ENCODE measurements at places on chromosomes 2 and 18.
A peak's percentile ranks its signal among the peaks of the same experiment; 100 is the strongest.

GRCh38 chr18:50027996-50028395 lies 167.0 kb downstream of the MYO5B start:
- no peak for DNase-seq

DNA sequence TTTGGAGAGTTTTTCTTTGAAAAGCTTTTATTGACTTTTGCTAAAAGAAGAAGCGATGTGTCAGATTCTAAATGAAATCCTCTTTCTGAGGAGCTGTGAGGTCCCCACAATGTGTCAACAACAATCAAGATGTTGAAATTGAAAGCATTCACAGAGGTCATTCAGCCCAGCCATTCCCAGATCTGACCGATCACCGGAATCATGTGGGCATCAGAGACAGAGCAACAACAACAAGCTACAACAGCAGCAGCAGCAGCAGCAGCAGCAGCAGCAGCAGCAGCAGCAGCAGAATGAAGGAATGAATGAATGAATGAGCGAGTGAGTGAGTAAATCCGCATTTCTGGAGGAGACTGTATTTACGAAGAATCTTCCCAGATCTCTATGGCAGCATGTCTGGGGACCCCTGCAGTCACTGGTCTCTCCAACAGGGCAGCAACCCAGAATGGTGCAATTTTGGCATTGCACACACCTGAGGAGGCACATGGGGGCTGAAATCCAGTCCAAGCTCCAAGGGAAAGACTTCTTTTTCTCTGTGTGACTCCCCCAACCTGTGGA lies 299.0 kb downstream of the MYCN start:
- DNase-seq = no peak

GRCh38 chr2:23503682-23504081 lies 118.7 kb downstream of the KLHL29 start:
- DNase-seq = no peak

DNA sequence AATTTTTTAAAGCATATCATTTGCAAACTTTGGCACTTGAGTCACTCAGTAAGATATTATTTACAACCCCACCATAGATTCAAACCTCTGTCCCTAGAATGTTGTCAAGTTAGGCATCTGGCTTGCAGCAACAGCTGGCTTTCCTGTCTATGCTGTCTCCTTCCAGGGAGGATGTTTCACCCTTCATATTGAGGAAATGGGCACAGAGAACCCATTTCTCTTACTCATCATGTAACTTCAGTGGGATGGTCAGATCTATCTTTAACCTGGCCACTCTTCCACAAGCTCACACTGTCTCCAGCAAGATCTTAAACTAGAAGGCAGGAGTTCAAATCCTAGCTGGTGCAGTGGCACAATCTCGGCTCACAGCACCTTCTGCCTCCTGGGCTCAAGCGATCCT lies 15.8 kb downstream of the LCT start:
- DNase-seq = no peak

- no peak for DNase-seq
These were observed 215.2 kb downstream of the MCFD2 start for GRCh38 chr2:46700435-46700834.

GRCh38 chr18:62128157-62128556 lies 58.7 kb downstream of the PIGN start:
- no peak for DNase-seq

- no peak for DNase-seq
These were observed 2.9 kb downstream of the MEX3C start for GRCh38 chr18:51194604-51195003.

- DNase-seq = no peak
These were observed 146.2 kb upstream of the AGAP1 start for GRCh38 chr2:235347691-235348090.

DNA sequence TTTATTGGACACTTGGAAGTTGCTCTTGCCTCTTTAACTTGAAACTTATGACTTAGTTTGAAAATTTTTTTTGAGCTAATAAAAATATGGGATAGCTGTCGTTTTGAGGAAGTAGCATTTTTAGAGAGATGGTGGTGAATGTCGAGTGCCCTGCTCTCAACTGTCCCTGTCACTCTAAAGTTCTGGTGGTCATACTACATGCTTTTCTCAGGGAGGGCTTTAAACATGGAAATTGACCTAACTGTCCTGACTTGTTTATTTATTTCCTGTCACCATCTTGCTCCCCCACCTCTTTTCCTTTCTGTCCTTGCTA lies 16.0 kb downstream of the CEP192 start:
- DNase-seq = no peak

DNA sequence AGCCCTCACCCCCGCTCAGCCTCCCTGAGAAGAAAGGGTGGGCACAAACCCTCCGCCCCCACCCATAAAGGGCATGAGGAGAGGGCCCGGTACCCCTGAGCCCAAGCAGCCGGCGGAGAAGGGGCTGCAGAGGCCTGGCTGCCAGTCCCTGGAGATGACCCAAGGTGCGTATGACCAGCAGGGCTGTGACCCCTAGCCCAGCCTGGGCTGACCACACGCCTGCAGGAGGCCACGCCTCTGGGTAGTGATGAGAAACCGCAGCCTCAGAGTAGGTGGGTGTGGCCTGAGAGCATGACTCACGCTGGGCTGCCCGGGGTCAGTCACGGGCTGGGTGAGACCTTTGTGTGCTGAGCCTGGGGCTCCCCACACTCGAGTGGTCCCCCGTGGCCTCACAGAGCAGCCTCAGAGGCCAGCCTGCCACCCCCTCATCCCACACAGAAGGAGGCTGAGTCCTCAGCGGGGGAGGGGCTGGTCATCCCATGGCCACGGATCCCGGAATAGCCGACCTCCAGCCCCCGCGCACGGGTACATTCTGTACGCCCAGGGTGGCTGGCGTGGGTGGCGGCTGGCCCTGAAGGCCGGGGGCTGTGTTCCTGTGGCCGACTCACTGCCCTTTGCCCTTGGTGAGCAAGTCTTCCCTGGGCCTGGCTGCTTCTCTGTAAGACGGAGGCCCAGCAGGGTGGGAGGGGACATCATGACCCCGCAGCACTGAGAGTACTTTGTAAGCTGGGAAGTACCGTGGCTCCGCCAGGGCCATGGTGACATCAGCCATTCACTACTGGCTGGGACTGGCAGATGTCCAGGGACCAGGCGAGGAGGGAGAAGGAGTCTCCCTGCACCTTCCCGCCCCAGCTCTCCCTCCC lies 110.8 kb upstream of the OTOS start:
- DNase-seq = no peak

DNA sequence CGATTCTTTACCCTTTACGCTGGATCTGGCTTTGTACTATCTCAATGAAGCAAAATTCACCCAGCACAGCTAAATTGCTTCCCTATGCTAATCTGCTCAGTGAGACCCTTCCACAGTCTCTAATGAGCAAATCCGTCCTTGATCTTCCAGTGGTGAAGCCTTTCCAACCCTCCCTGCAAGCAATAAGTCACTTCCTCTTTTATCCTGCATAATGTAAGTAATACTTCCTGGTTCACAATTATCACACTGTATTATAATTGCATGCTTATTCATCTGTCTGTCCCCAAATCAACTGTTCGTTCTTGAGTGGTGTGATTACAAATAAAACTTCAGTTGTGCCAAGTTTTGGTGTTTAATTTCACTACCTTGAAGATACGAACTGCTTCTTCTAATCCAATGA lies 404.0 kb downstream of the ADCYAP1 start:
- DNase-seq = no peak

GRCh38 chr2:42939411-42940206 lies 147.2 kb upstream of the HAAO start:
- no peak for DNase-seq

GRCh38 chr18:8231316-8231715 lies 377.9 kb upstream of the RAB12 start:
- no peak for DNase-seq

DNA sequence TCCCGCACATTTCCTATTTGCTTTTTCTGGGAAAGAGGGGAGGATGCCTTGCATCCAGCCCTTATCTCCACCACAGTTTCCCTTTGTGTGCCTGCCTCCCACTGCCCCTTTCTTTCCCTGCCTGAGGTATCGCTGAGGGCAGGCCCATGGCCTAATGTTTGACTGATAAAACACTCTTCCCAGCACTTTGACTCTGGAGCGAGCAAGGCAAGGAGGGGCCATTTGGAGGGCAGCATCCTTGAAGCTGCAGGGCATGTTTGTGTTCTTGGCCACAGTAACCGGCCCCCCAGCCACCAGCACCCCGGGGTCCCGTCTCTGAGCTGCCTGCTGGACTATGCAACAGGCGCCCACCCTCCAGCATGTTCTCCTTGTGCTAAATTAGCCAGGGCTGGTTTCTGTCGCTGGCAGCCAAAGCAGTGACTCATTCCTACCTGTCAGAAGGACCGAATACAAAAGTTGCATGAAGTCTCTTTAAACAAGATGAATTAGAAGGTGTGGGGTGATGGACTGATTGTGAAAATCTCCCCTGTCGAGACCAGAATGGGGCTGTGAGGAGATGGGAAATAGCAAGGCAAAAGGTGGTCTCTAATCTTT lies 50.7 kb downstream of the BCL2L11 start:
- DNase-seq = no peak

DNA sequence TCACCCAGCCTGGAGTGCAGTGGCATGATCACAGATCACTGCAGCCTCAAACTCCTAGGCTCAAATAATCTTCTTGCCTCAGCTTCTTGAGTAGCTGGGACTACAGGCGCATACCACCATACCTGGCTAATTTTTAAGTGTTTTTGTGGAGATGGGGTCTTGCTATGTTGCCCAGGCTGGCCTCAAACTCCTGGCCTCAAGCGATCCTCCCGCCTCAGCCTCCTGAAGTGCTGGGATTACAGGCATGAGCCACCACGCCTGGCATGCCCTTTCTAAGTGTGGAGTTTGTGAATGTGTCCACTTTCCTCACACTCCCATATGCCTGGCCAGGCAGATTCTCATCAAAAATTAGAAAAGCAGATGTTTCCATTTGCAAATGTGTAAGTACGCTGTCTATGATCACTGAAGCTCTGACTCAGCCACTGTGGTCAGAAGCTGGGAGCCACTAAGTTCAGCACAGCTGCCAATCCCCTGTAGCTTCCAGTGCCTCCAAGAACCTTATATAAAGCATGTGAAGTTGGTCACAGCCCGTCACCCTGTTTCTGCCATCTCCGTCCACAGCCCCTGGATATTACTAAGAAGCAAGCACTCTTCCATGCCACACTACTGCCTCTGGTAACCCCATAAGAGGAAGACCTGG lies 155.4 kb downstream of the FAM210A start:
- DNase-seq = no peak

DNA sequence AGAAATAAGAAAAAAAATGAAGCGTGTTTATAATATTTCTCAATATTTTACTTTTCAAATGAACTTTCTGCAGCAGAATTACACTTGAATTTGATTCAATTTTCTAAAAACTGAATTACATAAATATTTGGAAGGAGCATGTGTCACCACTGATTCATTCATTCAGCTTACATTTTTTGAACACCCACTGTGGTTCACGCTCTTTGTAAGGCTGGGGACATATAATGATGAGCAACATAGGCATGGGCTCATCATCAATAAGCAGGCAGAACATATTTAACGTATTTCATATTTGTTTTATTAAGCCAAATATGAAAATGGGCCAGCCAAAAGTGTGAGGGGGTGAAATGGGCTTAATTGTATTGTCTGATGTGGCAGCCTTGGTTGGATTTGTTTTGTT lies 209.1 kb downstream of the CTNNA2 start:
- DNase-seq = no peak

DNA sequence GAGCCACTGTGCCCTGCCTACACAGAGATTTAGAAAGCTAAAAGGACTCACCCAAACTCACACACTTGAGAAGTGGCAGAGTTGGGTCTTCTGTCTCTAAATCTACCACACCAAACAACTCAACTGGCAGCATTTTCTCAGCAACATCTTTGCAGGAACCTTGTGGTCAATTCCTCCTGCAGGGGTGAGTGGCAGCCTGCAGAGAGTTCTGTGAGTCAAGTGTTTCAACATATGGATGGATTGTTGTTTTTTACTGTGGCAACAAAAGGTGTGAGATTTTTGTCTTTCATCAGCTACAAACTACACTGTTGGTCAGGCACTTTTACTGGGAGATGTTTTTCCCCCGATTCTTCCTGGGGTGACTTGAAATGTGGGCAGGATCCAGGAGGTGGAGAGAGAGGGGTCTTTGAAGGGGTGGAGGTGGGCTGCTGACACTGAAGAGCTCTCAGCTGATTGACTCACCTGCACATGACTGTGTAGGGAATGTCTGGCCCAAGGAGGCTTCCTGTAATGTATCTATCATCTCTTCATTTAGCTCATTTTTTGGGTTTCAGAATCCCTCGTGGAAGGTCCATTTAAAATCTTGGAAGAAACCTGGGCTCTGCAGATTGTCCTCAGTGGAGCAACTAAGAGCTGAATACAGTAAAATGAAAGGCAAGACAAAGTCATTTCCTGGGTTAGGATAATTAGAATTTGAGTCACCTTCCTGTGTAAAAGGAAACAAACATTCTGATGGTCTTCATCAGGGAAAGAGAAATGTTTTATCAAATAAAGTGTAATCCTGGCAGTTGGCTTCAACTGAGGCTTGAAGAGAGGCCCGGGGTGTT lies 98.6 kb downstream of the MSH2 start:
- no peak for DNase-seq

- no peak for DNase-seq
These were observed 477.6 kb upstream of the KLHL29 start for GRCh38 chr2:22907330-22907729.

DNA sequence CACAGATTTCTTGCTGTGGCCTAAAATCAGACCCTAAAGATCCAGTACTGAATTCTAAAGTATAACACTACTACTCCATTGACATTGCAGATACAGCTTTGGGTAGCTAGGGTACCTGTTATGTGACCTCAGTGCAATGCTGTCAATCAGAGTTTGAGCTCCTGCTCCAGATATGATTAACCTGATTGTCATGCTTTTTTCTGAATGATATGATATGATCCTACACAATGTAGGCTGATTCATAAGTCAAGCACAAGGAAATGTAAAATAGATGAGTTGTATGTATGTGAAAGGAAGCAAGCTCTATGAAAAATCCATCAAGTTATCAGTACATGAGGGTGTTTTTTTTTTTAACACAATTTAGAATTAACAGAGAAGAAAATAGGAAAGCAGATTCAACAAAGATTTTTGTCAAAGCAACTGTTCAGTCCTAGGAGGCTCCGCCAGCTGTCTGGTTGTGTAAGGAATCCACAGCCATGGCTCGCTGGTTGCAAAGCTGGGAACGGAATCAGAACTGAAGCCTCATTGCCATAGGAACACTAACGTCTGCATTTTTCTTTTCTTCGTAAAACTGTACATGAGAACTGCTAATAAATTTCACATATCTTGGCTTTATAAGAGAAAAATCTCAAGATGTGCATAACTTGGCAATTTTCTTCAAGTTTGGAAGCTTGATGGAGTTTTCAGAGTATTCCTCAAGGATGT lies 52.9 kb downstream of the NR4A2 start:
- no peak for DNase-seq

GRCh38 chr2:197145471-197146056 lies 165.0 kb downstream of the ANKRD44 start:
- peak; percentile 7 for DNase-seq

DNA sequence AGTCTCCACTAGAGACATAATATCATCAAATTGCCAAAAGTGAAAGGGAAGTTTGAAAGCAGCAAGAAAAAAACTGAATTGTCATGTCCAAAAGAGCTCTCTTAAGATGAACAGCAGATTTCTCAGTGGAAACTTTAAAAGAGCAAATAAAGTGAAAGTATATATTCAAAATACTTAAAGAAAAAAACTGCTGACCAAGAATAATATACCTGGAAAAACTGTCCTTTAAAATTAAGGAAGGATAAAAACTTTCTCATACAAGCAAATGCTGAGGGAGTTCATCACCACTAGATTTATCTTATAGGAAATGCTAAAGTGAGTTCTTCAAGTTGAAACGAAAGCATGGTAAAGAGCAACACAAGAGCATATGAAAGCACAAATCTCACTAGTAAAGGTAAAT lies 83.3 kb upstream of the SCN1A start:
- DNase-seq = no peak

GRCh38 chr2:188367164-188367563 lies 75.5 kb downstream of the GULP1 start:
- DNase-seq = no peak

GRCh38 chr2:111030945-111031344 lies 89.8 kb upstream of the BCL2L11 start:
- no peak for DNase-seq

All from T-helper 22 cell (primary cell).